ENCODE measurements at places on chromosomes 2 and 18.
A peak's percentile ranks its signal among the peaks of the same experiment; 100 is the strongest.

DNA sequence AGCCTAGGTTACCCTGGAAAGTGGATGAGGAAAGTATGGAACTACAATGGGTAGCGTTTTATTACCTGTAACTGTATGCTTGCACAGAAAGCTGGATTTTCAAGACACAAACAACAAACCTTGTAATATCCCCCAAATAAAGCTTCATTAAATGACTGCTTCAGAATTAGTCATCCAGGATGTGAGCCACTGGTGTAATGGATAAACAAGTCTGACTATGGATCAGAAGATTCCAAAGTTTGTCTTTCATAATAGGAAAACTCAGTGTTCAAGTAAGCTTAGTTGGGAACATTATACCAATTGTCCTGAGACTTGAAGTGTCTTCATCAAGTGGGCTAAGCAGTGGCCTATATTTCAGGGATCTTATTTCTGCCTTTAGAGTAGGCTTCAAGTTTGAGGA, 518.8 kb downstream of the LRP1B start:
- no peak for DNase-seq

DNA sequence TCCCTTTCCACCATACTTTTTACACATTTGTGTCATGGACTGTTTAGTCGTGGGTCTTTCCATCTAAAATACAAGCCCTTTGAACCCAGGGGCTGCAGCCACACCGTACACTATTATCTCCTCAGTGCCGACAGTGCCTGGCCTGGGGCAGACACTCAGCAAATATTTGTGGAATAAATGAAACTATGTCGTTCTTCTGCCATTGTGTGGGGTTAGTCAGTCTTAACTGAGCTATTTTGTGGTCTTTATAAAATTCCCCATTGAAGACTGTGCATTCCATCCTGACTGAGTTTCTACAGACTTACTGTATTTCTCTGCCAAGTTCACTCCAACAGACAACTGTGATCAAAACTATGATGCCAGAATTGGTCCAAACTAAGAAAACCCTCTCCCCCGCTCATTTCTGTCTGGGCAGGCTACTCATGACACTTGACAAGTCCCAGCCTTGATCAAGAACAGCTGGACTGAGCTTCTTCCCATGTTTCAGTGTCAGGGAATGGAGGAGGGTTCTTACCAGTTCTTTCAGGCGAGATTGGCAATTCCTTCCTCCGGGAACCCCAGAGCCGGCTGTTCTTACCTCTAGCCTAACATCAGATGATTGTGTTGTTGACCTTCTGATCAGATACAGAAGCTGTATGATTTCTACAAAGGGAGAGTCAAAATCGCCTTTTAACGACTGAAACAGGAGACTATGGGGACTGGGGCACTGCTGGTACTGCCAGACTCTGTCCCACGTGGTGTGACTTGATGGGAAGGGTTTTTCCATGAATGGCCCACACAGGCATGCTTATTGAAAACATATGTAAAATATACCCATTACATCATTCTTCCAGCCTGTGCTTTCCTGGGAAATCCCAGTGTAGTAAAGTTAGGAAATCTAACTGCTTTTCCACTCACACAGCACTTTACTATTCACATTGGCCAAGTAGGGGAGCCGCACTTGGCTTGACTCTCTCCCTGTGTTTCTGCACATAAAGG, 77.4 kb upstream of the NPAS2 start:
- DNase-seq: no peak

DNA sequence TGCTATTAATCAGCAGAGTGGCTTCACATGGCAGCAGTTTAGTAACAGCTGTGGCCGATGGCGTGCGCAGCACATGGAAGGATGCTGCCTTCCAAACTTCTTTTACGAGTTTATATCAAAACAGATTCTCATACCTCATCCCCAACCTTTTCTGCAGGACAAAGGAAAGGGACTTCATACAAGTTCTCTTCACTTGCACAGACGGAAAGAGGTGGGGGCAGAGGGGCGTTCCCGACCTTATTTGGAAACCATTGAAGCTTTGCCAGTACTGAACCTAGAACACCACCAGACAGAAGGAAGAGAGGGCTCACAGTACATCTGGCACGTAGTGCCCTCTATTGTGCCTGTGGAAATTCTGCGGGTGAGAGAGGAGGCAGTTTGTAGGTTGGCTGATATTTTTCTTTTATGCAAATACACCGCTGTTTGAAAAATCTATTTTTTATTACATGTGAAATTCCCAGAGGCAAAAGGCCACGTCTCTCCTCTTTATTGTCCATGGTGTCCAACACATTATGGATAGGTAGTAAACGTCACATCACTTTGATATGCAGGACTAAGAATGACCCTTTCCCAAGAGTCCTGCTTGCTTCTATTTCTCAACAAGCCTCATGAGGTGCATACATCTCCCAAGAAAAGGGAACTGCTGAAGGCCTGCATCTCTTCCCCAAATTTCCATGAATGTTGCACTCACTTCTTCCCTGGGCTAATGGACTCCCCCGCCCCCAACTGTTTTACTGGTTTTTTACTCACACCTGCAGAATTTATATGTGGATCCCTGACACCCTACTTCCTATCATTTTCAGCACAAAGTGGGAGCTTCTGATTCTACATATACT, 31.3 kb downstream of the COLEC12 start:
- no peak for DNase-seq

DNA sequence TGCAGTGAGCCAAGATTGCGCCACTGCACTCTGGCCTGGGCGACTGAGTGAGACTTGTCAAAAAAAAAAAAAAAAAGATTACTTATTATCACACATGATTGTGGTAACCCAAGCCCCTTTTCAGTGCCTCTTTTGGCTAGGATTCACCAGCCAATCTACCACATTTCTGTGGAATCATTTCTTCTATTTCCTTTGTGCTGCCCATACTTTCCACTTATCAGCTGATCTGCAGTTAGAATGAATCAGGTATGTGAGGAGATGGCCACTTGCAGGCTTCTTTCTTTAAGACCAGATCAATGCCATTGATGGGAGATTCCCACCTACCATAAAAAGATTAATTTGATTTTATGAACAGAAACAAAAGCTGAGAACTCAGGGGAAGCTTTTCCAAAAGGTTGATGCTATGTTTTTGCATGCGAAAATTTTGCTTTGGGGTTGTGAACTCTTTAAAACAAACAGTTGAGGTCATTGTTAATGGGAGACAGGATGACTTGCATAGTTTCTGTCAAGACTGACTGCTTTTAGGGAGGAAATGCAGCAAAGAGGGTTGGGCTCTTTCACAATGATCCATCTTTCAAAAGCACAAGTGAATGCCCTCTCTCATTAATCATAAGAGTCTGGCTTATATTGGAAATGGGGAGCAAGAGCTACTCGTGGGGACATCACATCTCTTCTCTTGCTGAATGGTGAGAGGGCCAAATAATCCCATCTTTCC, 66.9 kb upstream of the CYP26B1 start:
- no peak for DNase-seq

DNA sequence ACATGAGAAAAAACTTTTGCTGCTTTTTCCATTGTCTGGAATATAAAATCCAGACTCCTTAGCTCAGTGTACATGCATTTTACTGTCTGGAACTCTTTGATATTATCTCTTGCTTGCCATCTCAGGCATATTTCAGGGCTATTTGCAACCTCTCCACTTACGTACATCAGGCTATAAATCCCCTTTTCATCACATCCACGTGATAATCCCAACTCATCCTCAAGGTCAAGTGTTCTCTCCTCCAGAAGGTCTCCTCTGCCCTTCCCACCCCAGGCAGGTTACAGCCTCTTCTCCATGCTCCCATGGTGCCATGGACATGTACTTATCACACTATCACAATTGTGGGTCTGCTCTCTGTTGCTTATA, 202.5 kb upstream of the RBMS1 start:
- no peak for DNase-seq

DNA sequence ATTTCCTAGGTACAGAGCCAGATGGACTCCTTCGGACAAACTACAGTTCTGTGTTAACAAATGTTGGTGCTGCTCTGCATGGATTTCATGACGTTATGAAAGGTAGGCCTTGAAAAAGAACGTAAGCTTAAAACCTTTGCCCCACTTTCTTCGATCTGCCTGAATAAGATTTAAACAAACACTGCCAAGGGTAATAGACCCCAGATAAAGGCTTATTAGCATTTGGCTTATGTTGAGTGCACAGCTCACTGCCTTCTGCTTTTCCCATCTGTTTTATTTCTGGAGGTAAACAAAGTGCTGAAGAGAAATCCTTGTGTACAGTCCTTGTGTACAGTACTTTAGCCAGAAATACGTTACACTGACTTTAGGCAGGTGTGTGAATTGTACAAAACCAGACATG, 50.0 kb upstream of the STON1 start:
- DNase-seq: no peak

GRCh38 chr2:191385416-191386160, 140.4 kb downstream of the MYO1B start:
- no peak for DNase-seq

DNA sequence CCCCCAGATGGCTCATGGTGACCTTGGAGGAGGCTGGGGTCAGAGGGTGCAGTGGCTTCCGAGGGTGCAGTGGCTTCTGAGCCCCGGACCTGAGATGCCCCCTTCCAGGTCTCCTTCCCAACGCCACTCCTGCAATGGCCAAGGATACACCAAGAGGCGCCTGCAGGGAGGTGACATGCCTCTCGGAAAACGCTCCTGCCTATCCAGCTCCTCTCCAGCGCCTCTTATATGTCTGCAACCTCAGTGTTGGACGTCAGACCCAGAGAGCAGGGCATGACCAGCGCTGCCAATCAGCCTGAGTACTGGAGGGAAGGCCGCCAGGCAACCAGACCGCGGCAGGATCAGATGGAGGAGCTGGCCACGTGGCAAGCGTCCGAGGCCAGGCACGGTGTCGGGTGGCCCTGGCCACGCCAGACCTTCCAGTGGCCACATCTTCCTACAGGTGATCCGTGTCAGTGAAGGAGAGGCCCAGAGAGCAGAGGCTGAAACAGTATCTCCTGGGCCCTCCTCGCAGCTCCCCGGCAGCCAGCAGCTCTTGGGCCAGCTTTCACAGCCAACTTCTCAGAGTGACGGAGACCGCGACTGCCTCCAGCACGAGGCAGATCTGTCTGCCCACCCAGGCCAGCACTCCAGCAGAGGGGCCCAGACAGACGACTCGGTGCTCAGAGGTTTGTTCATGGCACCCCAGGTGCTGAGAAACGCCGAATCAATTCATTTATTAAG, 199.5 kb upstream of the SALL3 start:
- no peak for DNase-seq

DNA sequence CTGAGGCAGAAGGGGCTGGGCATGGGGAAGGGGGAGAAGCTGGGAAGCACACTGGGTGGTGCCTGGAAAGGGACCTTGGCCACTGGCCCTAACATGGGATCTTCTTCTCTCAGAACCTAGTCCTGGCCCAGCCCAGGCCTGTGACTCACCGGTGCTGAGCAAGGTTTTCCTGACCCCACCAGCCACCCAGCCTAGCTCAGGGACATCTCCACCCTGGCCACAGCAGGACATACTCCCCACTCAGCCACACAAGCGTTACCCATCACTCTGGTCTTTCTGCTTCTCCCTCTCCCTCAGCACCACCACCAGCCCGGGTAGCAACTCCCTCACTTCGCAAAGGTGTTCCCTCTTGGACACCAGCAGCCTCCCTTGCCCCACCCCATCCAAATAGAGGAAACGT, 22.8 kb downstream of the TNS1 start:
- DNase-seq: no peak

DNA sequence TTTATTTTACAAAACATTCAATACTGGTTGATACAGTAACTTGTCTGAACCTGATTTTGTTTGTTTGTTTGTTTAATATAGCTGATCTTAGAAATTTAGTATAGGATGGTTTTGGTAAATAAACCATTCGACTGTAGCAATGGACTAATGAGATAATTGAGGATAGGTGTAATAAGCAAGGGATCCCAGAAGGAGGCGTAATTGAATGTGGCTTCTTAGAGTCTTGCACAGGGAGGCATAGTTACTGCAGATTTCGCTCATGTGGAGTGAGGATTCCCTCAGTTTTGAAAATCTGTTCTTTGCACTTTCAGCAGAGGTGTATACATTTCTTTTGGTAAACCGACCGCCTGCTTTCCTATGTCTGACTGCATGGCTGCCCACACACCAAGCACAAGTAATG, 709.6 kb downstream of the SOCS6 start:
- DNase-seq: no peak

DNA sequence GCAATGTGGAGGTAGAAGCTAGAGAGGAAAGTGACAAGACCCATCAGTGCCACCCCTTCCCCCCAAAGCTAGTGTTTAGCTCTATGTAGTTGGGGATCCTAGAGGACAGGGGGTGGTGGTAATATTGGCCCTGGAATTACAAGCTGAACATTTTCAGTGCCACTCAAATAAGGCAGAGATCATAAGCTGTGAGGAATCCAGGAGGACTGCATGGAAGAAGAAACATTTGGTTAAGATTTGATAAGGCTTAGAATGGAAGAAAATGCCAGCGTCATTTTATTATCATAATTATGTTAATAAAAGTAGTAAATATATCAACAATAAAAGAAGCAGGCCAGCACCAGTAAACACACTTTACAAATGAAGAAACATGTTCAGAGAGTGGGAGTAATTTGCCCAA, 33.7 kb downstream of the KCNK3 start:
- no peak for DNase-seq

DNA sequence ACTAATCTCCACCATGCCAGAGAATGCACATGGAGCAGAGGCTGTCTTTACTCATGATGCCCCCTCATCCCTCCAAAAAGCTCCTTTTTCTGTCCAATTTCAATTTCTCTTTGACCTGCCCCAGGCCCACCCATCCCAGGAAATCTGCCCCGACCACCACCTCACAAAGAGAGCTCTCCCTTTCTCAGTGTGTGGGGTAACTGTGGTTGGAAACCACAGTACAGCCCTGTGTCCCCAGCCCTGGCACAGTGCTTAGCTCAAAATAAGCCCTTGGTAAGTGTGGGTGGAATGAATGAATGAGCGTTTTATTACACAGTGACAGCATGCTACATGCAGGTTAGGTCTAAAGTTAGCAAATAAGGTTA, 43.7 kb upstream of the CAB39 start:
- no peak for DNase-seq

GRCh38 chr18:832085-832681, 20.1 kb upstream of the YES1 start:
- peak; percentile 66 for DNase-seq

DNA sequence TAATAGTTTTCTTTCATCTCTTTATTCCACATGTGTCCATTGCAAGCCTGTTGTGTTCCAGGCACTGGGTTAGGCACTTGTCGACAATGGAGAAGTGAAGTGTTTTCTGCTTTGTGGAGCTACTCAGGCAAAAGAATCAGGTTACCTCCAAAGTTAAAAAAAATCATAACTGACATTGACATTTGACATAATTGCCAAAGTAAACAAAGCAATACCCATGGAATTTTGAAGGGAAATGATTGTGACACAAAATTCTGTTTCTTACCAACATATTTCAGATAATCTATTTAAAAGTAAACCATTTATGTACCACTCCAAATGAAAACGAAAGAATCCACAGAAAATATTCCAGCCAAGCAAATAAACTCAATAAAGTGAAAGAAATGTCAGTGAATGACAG, 6.4 kb upstream of the TGFA start:
- DNase-seq: no peak

Measured in HuH-7.5 (cell line).